ENCODE measurements at places on chromosomes 16 and 17.

DNA sequence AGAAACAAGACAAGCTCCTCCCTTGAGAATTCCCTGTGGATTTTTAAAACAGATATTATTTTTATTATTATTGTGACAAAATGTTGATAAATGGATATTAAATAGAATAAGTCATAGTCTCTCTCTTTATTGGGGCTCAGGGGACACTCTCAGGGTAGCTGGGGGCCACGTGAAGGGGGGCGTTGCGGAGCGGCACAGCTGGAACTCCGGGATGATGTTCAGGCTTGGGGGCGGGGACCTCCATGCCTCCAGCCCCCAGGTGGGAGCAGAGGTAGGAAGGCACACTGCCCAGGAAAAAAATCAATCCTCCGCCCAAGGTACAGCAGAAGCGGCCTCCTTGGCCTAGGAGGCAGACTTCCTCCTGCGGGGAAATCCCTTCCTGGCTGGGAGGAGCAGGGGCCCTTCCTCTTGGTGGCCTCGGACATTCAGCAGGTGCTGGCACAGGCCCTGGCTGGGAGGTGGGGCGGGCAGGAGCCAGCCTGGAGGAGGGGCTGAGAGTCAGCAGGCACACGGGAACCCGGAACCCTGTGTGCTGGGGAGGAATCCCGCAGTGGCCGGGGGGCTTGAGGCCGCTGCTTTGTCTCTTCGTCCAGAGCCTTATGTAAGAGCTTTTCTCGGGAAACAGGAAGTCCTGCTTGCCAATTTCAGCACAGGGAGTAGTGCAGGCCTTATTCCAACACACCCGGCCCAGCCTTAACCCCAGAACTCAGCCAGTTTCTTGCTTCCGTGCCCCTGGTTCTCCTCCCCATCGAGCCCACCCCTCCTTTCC lies 591 bp upstream of the TNFSF13 start:
- DNase-seq, result peak; percentile 97

DNA sequence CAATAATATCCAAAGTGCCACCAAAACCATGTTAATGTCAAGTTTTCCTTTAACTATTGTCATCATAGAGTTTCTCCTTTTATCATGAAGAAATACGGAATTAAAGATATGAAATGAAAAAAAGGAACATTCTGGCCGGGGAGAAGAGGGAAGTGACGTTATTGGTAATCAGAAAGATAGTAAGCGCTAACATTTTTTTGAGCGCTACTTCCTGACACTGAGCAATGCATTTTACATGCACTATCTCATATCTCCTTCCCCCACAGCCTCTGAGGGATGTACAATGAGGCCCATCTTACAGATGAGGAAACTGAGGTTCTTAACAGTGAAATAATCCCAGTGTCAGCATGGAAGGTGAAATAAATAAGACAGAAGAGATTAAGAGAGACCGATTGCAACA lies 410.9 kb downstream of the SOX9 start:
- no peak for DNase-seq

- DNase-seq, result no peak
These were observed 12.9 kb upstream of the CHST4 start for GRCh38 chr16:71513302-71513701.

GRCh38 chr16:74480150-74481029 lies 59.1 kb upstream of the CLEC18B start:
- DNase-seq, result peak; percentile 99

DNA sequence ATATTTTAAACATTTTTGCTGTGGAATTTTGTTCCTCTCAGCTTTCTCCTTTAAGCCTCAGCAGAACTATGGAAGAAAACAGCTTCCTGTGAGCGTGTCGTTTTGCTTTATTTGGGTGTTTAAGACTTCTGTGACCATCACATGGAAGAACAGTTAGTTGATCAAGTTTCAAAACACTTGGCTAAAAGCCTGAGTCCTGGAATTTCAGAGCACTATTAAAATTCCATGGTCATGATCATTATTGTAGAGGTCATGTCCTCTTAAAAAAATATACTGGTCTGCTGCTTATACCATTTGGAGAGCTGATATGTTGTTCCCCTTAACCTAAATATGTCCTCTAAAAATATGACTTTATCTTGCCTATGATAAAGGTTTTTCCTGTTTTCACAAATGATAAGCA lies 12.6 kb upstream of the CDR2 start:
- DNase-seq, result no peak

DNA sequence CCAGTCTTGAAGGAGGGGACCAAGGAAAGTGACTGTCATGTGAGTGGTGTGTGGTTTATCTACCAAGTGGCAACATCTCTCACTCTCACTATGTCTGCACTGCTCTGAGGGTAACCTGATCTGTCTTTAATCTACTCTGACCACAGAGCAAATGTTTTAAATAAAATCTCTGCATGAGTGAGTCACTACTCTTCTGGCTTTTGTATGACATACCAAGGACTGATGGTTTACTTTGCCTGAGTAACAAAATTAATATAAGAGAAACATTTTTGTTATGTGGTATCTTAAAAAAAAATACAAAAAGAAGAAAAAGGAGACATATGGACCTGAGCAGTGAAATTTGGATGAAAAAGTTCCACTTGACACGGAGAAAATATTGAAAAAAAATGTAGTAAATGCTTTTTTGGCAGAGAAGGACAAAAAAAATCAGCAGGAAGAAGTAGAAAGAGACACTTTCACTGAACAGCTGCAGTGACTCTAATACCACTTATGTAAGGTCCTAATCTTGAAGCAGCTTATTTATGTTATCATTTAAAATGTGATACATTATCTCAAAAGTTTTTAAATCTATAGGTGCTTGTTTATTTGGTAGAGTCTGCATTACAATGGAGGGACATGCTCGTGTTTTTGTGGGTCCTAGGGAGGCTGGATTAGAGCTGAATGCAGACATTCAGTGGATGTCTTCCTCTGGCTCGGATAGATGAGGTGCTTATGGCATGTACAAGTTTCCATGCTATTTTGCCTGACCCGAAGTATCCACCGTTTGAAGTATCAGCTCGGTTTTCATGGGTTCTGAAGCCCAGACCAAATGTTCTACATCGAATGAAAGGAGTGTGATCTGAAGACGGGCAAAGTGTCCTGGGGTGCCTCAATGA lies 240.7 kb downstream of the MAP2K6 start:
- DNase-seq, result no peak

GRCh38 chr17:8124350-8125153 lies 646 bp upstream of the HES7 start:
- DNase-seq, result peak; percentile 47

DNA sequence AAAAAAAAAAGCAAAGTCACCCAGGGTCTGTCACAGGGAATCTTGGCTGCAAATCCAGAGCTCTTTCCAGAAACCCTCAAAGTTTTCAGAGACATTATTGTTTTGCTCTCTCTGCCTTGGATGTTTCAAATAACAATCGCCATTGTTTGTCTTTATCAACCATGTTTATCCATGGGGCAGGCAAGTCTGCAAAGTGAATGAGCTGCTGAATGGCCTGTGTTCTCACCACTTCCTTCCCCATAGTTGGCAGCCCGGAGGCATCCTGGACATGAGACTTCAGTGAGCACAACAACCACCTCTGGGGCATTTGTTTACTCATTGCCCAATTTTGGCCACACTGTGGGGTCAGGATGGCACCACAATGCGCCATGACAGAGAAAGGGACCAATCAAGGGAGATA lies 53.1 kb upstream of the USP7 start:
- DNase-seq, result no peak

GRCh38 chr17:29562615-29563014 lies 4.2 kb downstream of the ABHD15 start:
- DNase-seq, result no peak

- no peak for DNase-seq
These were observed 130.5 kb downstream of the NPIPB5 start for GRCh38 chr16:22641131-22641628.

DNA sequence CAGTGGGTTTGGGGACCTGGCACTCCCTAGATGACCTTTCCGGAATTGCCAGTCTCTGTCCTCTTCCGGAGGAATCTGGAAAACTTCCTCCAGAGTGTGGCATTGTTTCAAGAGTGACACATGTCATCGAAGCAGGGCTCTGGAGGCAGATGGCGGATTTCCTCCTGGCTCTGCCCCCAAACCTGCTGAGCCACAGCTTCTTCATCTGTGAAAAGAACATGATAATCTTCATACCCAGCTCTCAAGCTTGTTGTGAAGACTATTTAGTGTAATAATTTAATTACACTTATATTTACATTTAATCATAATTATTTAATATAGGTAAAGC lies 19.7 kb upstream of the TEX2 start:
- no peak for DNase-seq

DNA sequence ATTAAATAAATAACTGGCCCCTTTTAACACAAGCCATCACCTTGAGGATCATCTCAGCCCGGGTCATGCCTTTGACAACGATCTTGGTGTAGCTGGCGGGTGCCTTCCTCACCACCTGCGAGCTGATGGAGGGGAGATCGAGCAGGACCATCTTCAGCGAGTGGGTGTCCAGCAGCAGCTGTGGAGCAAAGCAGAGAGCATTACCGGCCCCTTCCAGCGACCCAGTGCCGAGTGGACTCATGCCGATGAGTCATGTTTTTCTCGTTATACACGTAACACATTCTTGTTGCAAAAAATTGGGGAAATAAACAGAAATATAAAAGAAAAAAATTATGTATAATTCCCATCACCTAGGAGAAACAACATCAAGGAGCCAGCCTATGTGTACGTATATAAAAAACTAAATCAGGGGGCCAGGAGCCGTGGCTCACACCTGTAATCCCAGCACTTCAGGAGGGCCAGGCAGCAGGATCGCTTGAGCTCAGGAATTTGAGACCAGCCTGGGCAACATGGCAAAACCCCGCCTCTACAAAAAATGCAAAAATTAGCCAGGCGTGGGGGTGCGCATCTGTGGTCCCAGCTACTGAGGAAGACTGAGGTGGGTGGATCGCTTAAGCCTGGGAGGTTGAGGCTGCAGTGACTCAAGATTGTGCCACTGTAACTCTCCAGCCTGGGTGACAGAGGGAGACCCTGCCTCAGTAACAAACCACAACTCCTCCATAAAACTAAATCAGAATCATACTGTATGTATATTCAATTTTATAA lies 169.1 kb upstream of the RPH3AL start:
- no peak for DNase-seq

- peak; percentile 96 for DNase-seq
These were observed 5.6 kb downstream of the RARA start for GRCh38 chr17:40314584-40314956.

GRCh38 chr17:5958850-5959249 lies 111.3 kb upstream of the WSCD1 start:
- DNase-seq, result no peak

- no peak for DNase-seq
These were observed 38.0 kb downstream of the PIPOX start for GRCh38 chr17:29080965-29081364.

GRCh38 chr16:11384184-11384955 lies 39.1 kb downstream of the RMI2 start:
- no peak for DNase-seq

DNA sequence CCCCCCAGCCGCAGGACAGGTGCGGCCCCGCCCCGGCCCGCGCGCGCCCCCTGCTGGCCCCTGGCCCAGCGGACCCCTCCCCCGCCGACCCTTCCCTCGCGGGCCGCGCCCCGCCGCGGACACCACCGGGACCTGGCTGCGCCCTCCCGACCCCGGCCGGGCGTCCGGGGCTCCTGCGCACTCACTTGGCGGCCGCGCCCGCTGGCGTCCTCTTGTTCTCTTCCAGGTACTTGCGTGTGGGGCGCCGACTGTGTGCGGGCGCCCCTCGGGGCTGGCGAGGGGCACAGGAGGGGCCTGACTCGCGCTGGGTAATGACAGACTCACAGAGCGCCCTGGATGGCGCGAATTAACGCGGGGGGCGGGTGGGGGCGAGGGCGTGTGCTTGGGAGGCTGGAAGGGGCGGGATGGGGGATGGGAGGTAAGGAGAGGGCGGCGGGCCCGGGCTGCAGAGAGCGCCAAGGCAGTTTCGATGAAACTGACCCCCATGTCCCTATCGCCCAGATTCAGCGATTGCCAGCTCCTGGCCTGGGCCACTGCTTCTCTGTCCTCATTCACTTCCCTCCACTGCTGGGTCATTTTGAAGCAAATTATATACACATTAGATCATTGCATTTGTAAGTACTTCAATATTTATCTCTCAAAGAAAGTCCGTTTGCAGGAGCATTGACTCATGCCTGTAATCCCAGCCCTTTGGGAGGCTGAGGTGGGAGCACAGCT lies 445 bp upstream of the DBNDD1 start:
- peak; percentile 75 for DNase-seq

DNA sequence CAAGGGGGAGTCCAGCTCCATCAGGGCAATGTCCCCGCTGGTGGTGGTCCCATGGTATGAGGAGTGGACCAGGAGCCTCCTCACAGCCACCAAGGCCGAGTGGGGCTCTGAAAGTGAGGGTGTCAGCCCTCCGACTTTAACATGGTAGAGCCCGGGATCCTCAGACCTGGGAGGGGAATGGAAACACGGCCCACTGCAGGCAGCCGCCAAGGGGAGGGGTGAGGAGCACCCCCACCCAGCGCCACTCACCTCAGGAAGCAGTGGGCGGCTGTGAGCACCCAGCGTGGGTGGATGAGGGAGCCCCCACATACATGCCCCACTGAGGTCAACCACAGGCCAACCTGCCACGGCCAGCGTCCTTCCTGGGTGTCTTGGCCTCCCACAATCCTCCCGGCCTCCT lies 10.8 kb downstream of the ZG16B start:
- DNase-seq, result no peak

- DNase-seq, result no peak
These were observed 43.8 kb downstream of the SOCS1 start for GRCh38 chr16:11211977-11212797.

- DNase-seq, result no peak
These were observed 29.2 kb upstream of the WFIKKN2 start for GRCh38 chr17:50806141-50806643.

DNA sequence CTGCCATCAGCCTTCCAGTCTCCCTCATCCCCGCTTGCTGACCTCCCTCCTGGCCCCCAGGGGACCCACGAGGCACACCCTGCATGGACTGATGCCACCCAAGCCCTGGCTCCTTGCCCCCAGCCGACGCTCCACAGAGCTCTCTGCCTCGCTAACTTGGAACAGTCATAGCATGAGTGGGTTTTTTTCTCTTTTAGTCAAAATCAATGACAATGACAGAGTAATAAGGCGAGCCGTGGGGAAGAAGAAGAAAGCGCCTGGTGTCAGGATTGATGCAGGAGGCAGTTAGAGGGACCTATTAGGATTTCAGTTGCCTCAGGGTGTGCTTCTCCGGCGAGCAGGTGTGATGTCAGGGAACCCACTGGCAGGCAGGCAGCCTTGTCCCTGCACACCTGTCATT lies 176.3 kb upstream of the TNRC6C start:
- DNase-seq, result no peak

GRCh38 chr17:36598951-36599401 lies 2.4 kb upstream of the MRM1 start:
- peak; percentile 96 for DNase-seq

GRCh38 chr16:1759511-1759910 lies 11.8 kb downstream of the NME3 start:
- DNase-seq, result no peak

GRCh38 chr17:81908793-81909192 lies 2.4 kb downstream of the PCYT2 start:
- DNase-seq, result no peak

- DNase-seq, result peak; percentile 44
These were observed 75.5 kb downstream of the RPA1 start for GRCh38 chr17:1905190-1905913.

GRCh38 chr17:34733333-34733732 lies 154.0 kb downstream of the TMEM132E start:
- no peak for DNase-seq

- no peak for DNase-seq
These were observed 48.3 kb upstream of the HAPSTR1 start for GRCh38 chr16:9042964-9043680.

GRCh38 chr17:17897442-17897841 lies 60.7 kb upstream of the SREBF1 start:
- DNase-seq, result no peak
